ENCODE measurements at places on chromosomes 16 and 17.

DNA sequence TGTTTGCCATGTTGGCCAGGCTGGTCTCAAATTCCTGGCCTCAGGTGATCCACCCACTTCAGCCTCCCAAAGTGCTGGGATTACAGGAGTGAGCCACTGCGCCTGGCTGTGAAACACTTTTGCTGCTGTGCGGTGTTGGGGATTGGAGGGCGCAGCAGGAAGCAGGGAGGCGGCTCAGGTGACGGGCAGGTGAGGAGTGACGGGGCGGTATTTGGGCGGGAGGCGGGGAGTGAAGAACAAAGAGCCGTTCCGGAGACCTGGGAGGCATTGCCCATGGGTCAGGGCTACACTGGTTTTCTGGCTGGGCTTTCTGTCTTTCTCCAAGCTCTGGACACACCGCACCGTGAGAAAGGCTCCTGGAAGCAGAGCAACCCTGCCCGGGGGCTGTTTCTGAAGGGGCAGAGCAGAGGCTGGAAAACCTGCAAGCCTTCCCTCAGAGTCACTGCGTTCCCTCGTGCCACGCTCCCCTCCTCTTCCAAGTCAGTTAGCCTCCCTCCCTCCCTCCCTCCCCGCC is 22.1 kb downstream of the CRISPLD2 start:
- DNase-seq, result peak; percentile 57

DNA sequence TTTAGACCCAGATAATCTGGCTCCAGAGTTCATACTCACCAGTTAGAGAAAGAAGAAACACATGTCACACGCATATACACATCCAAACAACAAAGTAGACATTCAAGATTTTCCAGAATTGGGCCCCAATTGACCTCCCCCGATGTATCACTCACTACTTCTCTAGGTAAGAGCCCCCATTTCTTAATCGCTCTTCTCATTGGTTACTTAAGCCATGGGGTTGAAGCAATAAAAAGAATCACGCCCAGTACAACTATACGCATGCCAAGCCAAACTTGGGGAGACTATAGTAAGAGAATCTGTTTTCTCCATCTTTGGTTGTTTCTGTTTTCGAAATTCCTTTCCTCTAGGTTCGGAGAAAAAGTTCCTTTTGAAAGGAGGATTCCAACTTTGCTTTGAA is 565 bp downstream of the DDX52 start:
- DNase-seq, result no peak

GRCh38 chr16:78516006-78516736 is 416.7 kb downstream of the WWOX start:
- DNase-seq, result no peak

DNA sequence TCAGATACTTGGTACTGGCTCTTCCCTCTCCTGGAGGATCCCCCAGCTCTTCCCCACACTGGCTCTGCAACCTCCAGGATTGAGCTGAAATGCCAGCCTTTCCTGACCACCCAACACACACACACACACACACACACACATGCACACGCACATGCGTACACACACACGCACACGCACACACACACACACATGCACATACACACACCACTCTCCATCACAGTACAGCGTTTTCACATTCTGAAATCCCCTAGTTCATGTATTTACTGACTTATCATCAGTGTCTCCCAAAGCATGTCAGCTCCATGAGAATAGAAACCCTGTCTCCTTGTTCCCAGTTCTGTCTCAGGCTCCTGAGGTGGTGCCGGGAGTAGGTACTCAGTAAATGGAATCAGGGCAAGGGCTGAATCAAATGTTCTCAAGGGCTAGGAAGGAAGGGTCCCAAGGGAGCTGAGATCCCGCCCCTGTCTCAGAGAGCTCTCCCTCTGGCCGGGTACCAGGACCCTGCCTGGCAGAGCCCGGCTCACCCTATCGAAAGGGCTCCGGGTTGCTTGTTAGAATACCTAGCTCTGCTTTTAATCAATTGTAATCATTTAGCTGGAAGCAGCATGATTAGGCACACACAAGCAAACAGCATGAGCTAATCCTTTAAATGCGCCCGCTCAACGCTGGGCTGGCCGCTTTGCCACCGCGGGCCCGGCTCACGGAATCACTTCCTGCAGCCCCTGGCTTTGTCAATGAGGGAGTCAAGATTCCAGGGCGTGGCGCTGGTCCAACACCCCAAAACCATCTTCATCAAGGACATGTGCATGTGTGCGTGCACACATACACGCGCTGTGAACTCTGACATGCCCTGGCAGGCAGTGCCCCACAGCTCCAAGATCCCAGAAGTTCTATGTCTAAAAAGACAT is 140.7 kb downstream of the C16orf78 start:
- no peak for DNase-seq

GRCh38 chr17:38508954-38509771 is 80.9 kb downstream of the ARHGAP23 start:
- no peak for DNase-seq

GRCh38 chr17:67467500-67468455 is 90.7 kb downstream of the PITPNC1 start:
- DNase-seq, result no peak

GRCh38 chr17:59401274-59401673 is 69.8 kb downstream of the YPEL2 start:
- DNase-seq, result no peak

- DNase-seq, result no peak
These were observed 992 bp downstream of the GDPD1 start for GRCh38 chr17:59221159-59221847.

GRCh38 chr17:44906010-44906646 is 6.9 kb upstream of the EFTUD2 start:
- DNase-seq, result no peak

GRCh38 chr17:77214328-77214727 is 73.6 kb downstream of the SEC14L1 start:
- DNase-seq, result no peak

DNA sequence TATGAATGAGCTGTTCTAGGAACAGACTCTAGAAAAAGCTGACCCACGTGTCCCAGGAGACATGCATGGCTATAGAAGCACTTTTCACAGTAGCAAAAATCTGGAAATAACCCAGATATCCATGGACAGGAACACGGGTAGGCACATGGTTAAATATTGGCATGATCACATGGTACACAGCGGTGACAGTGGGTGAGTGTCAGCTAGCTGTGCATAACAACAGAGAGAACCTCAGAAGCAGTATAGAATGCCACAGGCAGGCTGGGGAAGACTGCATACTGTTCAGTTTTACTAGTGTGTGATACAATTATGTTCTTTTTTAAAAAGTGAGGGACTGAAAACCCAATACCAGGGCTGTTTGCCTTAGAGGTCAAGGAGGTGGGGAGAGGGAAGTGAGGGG is 31.4 kb downstream of the EPN2 start:
- no peak for DNase-seq

- no peak for DNase-seq
These were observed 34.4 kb downstream of the CMIP start for GRCh38 chr16:81478876-81479511.

GRCh38 chr16:30728899-30729672 is 19.1 kb upstream of the PHKG2 start:
- no peak for DNase-seq

DNA sequence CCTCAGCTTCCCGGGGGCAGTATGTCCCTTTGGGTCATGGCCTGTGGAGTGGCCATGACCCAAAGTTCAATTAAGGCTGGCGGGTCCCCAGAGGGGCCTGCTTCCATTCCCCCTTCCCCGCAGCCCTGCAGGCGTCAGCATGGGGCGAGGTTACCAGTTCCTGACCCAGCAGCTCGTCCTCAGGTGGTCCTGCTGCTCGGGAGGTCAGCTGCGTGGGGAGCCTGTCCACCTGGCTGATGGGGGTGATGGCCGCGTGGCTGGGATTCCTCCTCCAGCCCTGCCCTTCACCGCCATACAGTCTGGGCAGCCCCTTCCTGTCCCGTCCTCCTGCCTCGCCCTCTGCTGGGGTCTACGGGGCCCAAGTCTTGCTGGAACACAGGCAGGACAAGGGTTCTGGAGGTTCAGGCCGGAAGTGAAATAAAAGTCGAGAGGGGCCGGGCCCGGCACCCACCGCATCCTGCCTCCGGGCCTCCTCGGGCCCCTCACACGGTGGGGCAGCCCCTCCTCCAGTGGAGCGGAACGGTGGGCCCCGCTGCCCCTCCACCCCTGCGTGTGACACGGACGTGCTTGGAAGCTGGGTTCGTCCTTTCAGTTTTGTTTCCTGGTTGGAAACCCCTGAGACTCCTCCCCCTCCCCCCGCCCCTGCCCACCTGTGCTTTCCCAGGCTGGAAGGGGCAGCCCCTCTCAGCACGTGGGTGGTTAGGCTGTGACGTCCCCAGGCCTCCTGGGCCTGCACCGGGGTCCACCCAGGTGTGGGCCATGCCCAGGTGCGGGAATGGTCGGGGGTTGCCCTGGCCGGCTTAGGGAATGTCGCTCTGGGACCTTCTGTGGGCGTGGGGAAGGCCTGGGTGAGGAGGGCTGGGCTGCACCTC is 6.8 kb downstream of the UBALD2 start:
- DNase-seq, result no peak

DNA sequence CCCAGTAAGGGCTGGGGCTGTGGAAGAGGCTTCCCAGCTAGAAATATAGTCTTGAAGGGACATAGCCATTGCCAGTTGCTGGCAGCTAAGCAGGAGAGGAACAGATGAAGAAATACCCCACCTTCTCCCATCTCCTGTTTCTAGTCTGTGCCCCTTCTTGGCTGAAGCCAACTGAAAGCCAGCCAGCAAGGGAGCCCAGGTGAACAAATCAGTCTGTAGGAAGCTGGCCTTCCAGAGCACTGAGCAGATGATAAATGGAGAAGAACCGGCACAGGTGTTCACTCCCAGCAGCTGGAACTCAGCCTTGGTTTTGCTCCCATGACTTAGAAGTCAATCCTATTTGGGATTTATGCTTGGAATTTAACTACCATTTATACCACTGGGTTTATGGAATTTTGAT is 69.2 kb upstream of the DHX40 start:
- DNase-seq, result no peak

- no peak for DNase-seq
These were observed 191.9 kb downstream of the MRTFB start for GRCh38 chr16:14263011-14263410.

- peak; percentile 52 for DNase-seq
These were observed 5.3 kb downstream of the GPRC5B start for GRCh38 chr16:19879241-19879792.

- DNase-seq, result no peak
These were observed 50.9 kb upstream of the CPNE2 start for GRCh38 chr16:57041182-57042156.

GRCh38 chr17:81676906-81677305 is 6.7 kb downstream of the ARL16 start:
- DNase-seq, result no peak

DNA sequence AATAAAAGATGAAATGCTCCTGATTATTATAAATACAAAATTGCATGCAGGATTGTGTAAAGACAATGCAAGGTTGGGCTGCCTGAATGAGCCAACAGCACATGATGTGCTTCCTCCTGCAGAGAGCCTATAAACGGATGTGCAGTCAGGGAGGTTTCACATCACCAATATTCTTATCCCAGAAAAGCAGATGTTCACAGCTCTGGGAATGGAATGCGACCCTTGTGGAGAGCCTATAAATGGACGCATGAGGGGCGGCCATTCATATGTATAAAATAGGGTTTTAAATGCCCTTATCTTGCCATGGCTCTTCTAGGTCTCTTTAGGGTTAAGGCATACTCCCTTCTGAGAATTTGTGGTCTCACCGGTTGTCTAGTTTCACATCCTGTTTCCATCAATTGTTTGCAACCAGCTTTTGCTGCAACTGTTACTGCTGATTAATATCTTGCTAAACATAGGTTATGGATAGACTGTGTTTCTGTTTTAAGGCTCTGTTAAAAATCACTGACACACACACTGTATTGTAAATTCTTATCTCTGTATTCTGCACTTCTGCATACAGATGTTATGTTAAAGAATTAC is 31.9 kb downstream of the SLFN11 start:
- DNase-seq, result no peak

- no peak for DNase-seq
These were observed 47.7 kb downstream of the VAC14 start for GRCh38 chr16:70753228-70753627.

DNA sequence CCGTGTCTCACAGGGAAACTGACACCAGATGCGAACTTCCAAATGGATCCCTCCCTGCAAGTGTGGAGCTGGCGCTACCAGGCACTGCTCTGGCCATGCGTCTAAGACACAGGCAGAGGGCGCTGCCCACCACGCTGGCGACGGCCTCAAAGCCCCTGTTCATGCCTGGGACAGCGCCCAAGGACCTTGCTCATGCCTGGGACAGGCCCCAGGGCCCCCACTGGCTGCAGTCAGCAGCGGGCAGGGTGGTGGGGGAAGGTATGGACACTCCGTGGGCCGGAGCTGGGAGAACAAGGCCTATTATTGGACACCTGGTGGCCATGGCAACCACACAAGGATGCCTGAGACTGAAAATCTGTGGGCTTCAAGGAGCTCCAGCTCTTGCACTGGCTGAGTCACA is 8.8 kb downstream of the ZG16B start:
- no peak for DNase-seq

DNA sequence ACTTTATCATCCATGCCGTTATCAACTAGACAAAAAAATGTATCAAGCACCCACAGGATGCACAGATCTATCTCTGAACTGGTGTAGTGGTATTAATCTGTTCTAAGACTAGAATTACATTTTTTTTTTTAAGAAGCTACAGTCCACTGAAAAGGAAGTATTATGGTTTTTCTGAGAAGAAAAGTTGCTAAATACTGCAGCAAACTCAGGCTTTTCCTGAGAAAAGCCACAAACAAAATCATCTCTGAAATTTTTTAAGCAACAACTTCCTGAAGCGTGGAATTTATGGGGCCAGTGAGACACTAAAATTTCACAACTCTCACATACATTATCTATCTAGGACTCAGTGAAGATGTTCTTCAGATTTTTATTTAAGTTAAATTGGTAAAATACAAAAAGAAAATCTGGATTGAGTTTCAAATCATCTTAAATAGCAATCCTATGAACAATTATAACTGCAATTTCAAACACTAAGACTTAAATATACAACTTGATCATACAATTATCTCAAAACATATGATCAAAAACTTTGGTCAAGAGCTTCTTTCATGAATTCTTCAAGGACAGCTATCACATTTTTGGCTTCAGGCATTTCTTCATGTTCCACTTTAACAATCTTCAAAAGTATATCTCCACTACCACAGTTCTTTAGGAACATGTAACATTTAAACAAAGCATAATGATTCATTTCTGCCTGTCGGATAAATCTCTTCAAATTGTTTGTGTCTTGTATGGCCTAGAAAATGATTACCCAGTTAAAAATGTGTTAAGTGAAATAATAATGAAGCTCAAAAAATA is 10.5 kb downstream of the C17orf75 start:
- DNase-seq, result no peak

- no peak for DNase-seq
These were observed 14.5 kb upstream of the BAIAP2 start for GRCh38 chr17:81020443-81020766.

DNA sequence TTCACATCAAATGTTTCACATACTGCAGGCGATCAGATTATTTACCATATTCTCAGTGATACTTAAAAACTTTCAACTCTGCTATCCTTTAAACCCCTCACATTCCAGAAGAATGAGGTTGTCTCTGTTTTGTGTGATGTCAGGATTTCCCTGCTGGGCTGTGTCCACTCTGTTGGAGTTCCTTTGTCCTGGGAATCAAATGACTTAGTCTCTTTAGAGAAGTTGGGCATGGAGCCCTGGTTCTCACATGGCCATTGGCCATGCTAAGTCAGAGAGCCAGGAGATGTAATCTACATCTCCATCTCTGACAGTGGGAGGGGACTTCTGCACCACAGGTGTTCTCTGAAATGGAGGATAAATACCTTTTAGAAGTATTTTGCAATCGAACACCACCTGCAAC is 205.1 kb upstream of the MAF start:
- no peak for DNase-seq

GRCh38 chr16:56075732-56076388 is 115.4 kb upstream of the GNAO1 start:
- DNase-seq, result no peak

GRCh38 chr17:81926451-81927151 is 934 bp downstream of the MAFG start:
- DNase-seq, result no peak

Measured in NCI-H748 treated with DMSO at 0.1 percent for 48 hours (cell line).